ENCODE measurements at places on chromosomes 6 and 20.

GRCh38 chr6:169225131-169225576 is 28.5 kb downstream of the THBS2 start:
- DNase-seq, result no peak

DNA sequence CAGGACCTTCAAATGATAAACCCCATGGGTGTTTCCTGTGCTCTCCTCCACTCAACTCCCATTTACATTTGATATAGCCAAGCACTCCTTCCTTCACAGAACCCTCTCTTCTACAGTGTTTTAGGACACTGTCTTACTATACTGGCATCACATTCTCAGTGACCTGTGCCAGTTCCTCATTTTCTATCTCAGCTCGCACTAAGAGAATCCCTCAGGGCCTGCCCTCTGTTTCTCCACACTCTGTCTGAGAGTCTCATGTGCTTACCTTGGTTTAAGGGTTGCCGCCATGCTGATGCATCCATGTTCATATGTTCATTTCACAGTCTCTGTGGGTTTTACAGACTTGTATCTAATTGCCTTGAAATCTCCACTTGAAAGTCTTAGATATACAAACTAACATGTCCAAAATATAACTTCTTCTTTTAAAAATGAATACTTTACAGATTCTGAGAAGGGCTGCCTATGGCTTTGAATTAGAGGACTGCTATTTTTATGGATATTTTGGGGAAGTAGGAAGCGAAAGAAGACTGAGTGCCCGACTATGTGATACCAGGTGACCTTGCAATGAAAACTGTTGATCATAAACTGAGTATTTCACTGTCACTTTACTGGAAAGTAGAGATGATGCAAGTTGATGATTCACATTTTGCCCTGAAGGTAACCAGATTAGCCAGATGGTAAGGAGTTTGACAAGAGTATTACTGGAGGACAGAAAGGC is 153.1 kb upstream of the SIM1 start:
- DNase-seq, result no peak

- DNase-seq, result no peak
Measured at GRCh38 chr6:50278663-50279062, 228.9 kb upstream of the DEFB112 start.

DNA sequence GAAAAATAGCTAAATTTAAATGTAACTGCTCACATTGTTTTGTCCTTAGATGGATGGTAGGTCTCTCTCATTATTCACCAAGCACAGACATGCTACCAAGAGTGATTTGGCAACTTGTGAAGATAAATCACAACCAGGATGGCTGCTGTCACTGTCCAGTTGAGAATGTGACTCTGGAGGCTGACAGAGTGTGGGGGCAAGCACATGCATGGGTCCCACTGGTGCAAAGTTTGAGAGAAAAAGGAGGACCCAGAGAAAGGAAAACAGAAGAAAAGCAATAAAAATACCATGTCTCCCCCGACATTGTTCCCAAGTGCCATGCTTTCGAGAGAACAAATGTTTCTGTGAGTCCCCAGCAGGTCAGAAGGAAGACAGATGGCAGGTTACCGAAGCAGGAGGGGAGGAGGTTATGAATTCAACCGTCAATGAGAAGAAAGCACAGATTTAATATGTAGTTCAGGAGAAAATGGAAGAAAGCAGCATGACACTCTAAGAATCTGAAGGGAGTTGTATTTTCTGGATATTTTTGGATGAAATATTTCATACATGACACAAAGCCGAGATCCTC is 73.0 kb upstream of the TSHZ2 start:
- no peak for DNase-seq

DNA sequence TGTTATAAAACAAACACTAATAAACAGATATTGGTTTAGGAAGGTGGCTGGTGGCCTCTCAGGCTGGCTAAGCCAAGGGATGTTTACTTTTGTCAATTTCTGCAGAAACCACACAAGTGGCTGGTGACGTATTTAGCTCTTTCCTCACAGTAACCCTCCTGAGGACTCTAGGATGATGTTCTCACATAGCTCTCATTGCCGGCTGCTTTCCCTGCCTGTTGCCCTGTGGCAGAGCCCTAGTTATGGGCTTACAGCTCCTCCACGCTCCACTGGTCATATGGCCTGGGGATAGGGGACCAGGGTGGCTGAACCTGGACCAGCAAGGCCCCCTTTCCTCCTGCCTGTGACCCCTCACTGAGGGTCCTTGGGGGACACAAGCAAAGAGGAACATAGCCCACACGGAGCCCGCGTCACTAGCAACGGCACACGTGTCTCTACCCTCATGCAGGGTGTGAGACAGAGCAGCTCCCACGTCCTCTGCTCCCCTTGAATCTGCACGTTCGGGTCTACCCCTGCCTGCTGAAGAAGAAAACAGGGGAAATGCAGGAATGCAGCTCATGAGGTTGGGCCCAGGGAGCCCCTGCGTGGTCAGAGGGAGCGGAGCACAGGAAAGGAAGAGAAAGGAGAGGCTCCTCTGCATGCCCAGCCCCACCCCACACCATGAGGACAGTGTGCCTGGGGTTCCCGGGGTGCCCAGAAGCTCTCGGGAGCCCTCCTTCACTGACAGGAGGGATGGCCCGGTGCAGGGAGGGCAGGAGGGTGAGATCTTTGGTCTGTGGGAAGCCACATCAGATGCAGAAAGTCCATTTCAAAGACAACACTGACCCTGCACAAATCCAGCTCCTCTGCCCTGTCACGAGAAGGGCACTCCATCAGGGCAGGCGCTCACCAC is 13.9 kb downstream of the RAMACL start:
- no peak for DNase-seq

GRCh38 chr20:43545837-43546578 is 12.8 kb upstream of the SGK2 start:
- DNase-seq, result no peak

DNA sequence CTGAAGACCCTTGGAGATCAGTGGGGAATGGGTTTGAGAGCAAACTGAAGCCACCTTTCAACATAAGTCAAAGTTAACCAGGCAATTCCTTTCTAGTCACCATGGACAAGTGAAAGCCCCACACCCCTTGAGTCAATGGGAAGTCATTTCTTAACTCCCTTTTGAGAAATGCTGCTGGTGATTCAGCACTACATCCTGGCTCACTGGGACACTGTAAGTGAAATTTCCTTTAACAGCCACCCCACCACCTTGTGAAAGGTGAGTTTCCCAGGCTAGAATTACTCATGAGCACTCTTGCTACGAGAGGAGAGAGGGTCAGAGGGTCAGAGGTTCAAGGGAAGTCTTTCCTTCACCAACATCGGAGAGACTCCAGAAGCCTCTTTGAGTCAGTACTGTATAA is 93.3 kb upstream of the MARCKS start:
- DNase-seq, result no peak

- DNase-seq, result no peak
Measured at GRCh38 chr6:87276624-87277023, 45.8 kb upstream of the SMIM8 start.

DNA sequence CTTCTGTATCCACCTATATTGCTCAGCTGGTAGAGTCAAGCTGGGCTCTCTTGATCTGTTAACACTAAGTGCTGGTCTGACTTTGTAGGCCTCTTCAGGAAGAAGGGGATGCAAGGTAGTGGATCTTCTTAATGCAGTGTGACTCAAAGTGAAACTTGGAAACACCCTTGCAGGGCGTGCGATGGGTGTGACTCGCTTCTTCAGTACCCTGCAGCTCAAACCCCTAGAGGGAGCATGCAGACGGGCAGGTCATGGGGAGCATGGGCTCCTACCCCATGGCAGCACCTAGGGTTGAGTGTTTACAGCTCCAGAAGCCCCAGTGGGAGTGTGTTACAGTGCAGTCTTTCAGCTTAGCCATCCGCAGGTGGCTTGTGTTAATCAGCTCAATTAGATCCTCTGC is 757 bp upstream of the SAMD3 start:
- peak; percentile 42 for DNase-seq

DNA sequence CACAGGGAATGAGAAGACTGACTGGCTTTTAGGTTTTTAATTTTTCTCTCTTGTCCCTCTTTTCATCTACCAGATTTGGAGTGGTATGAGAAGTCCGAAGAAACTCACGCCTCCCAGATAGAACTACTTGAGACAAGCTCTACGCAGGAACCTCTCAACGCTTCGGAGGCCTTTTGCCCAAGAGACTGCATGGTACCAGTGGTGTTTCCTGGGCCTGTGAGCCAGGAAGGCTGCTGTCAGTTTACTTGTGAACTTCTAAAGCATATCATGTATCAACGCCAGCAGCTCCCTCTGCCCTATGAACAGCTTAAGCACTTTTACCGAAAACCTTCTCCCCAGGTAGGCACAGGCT is 644 bp downstream of the MAD2L1BP start:
- DNase-seq, result no peak
